ENCODE measurements at places on chromosomes 1 and 21.
A peak's percentile ranks its signal among the peaks of the same experiment; 100 is the strongest.

DNA sequence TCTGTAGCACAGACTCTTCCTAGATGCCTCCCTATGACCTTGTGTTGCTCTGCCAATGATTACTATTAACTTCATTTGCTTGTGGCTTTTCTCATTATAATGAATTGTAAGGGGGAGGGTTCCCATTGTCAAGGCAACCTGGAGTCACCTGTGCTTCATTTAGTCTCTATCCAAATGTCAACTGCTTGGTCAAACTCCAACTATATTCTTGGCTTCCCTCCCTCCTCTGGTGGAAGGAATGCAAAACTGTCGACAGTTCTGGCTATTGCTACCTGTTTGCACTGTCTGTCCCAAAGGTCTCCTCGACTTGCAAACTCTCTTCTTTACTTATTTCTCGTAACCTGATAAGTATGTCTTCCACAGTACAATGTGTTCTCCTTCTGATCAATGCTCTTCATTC is 100.3 kb downstream of the CACNA1E start:
- no peak for DNase-seq

GRCh38 chr1:28509705-28510272 is 3.9 kb downstream of the RCC1 start:
- DNase-seq, result no peak

GRCh38 chr1:80217377-80217986 is 1211.0 kb upstream of the ADGRL4 start:
- DNase-seq, result peak; percentile 14

- DNase-seq, result no peak
Observed at GRCh38 chr1:239840790-239841189, 250.9 kb upstream of the FMN2 start.

- DNase-seq, result no peak
Observed at GRCh38 chr21:44473915-44474555, 18.7 kb downstream of the LRRC3 start.

DNA sequence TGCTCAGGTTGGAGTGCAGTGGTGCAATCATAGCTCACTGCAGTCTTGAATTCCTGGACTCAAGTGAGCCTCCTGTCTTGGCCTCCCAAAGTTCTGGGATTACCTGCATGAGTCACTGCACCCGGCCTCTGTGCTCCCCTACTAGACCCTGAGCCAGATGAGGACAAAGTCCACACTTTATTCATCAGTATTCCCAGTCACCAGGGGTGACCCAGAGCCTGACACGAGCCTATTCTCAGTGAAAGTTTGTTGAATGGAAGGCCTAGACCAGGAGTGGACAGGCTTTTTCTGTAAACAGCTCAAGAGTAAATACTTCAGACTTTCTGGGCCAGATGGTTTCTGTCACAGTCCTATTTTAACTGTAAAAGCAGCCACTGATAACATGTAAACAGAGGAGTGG is 68.2 kb downstream of the MAB21L3 start:
- no peak for DNase-seq

GRCh38 chr1:182406012-182406411 is 5.5 kb upstream of the TEDDM1 start:
- no peak for DNase-seq
